Activated CD8-positive, alpha-beta memory T cell treated with anti-CD3 and anti-CD28 coated beads for 1 hour (primary cell): ENCODE measurements at places on chromosomes 7 and 10.

DNA sequence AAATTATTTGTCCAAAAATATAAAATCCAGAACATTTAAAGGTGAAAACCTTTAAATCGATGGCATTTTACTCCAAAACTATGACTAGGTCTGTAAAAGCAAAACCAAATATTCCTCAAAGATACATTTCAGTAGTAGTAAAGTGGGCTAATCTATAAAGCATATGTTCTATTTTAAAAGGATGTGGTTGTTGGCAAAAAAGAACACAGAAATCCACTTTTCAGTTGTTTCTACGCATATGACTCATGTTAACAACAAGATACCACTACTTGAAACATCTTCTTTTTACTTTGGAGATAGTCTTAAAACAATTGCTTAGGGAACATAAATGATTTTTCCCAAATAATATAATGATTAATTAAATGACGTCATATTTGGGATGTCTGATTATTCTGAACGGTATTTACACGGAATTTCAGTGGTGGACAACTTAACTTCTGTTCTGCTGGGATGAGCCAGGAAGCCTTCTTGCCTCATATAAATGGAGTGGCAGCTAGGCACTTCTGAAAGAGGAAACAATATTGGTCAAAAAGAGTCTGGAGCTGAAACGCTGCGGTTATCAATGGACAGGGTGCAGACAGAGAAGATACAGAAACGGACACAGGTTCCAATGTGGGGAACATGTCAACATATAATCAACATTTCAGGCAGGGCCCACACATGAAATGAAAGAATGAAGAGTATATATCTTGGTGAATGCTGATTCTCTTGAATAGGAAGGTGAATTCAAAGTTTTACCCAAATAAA, 78.5 kb downstream of the ETV1 start:
- no peak for DNase-seq

- no peak for DNase-seq
Measured at GRCh38 chr10:75097666-75098285, 13.7 kb upstream of the SAMD8 start.

DNA sequence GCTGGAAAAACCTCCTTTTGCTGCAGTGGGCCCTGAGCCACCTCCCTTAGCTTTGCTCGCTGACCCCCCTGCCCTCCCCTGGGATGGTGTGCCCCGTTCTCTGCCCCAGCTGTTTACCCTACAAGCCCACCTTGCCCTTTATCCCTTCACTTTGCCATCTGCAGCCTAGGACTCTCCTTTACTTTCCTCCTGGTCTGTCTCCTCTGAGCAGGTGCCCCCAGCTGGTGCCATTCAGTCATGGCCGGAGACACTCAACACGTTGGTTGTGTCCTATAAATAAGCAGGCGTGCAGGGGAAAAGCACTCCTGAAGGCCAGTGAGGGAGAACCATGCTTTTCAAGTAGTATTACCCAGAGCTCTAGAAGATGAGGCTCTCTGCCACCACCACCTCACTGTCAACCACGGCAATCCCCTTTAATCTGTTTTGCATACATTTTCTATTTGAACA, 6.1 kb downstream of the RASSF4 start:
- DNase-seq: no peak

DNA sequence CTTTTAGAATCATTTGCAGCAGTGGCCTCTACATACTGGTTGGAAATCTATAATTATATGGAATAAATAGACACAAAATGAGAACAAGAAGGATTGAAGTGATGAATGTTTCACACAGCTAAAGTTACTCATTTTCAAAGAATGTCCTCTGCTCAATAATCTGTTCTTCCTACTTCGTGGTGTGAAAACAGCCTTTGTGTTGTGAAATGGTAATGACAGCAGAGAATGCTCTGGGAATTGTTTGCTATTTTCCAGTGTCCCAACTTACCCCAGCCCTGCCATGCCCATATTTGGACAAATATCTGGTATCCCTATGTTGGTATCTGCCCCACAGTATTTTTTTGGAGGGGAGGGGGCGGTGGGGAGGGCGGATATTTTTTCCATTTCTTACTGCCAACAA, 130.4 kb downstream of the GLI3 start:
- no peak for DNase-seq

- no peak for DNase-seq
Measured at GRCh38 chr7:71077743-71078476, 54.0 kb upstream of the GALNT17 start.

DNA sequence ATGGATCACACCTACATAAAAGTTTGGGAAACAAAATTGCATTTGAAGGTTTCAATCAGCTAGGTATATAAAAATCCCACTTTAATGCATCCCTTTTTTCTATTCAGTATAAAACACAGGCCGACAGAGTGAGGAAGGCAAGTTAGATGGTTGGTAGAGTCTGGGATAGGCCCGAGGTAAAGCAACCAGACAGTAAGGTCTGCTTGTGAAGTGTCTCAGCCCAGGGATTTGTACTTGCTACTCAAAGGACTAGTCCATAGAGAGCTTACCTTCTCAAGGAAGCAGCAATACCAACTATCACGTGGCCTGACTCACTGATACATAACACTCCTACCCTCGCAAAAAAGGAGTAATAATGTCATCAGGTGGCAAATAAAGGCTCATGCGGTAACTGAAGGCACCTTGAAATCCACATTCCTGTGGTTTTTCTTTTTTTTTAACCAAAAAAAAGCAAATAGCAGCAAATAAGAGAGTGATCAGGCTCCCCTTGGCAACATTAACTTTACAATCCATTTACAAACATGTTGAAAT, 56.2 kb upstream of the ATP6V0A4 start:
- no peak for DNase-seq

DNA sequence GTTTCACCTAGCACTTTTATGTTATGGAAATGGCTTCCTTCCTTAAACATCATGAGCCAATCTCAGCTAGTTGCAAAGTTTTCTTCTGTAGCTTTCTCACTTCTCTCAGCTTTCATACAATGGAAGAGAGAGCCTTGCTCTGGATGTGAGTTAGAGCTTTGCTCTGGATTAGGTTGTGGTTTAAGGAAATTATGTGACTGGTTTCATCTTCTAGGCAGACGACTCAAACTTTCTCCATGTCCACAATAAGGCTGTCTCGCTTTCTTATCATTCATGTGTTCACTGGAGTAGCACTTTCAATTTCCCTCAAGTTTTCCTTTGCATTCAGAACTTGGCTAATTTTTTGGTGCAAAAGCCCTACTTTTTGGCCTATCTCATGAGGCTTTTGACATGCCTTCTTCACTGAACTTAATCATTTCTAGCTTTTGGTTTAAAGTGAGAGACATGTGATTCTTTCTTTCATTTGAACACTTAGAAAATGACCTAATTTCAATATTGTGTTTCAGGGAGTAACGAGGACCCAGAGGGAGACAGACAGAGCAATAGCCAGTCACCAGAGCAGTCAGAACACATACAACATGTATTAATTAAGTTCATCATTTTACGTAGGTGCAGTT, 49.8 kb downstream of the CNOT4 start:
- DNase-seq: no peak

DNA sequence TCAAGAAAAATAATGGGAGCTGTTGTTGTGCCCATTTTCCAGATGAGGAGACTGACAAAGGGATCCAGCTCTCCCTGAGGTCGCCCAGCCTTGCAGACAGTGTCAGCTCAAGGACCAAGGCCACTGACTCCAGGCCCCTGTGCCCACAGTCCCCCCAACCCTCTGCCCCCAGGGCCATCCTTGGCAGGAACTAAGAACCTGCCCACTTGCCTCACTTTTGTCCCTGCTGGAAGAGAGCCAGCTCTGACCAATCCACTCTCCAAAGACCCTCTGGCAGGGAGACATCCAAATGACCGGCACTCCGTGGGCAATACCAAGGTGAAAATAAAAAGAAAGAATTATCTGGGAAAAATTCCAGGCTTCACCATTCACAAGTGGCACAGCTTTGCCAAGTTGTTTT, 101.3 kb downstream of the TCERG1L start:
- no peak for DNase-seq

DNA sequence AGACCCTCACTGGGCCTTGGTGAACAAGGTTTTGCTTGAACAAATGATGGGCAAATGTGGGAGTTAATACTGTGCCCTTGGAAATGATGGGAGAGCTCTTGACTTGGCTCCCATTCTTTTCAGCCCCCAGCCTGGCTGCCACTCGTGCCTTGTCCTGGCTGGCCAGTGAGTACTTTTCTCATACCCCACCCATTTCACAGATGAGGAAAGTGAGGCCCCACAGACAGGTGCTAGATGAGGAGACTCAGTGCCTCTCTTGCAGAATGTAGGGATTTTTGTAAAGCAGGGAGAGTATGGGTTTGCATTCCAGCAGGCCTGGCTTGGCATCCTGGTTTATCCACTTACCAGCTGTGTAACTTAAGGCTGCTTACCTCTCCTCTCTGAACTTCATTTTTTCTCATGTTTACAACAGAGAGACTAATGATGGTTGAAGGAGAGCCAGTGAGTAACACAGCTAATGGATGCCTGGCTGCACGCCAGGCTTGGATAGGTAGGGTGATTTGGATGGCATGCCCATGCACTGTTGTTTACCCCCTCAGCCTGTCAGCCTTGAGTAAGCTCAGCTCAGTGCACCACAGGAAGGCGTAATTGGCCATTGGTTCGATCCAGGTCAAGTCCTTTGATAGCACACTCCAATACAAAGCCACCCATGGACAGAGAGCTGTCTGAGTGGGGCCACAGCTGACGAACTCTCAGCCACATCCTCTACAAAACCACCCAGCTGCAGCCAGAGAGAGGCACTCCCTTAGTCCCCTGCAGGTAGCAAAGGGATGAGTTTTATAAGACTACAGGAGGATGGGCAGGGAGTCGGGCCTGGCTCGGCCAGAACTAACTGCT, 436.8 kb downstream of the RPS24 start:
- no peak for DNase-seq

- no peak for DNase-seq
Measured at GRCh38 chr10:7085913-7086589, 324.8 kb downstream of the SFMBT2 start.

- DNase-seq: peak; percentile 11
Measured at GRCh38 chr7:1193593-1194424, 33.8 kb upstream of the ZFAND2A start.

DNA sequence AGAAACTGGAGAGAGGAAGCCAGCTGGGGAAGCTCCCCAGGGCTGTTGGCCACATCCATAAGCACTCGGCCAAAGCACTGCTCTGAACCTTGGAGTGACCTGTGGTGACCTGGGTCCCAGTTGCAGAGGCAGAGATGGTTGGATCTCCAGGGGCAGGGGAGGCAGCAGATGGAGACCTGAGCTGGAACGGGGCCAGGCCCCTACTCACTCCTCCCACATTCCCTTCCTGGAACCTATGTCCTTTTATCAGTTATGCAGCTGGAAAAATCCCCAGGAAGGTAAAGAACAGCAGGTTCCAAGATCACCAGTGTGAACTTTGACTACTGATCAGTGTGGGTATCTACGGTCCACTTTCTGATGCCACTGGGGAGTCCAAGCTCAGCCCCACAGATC, 9.6 kb upstream of the PNLIPRP2 start:
- no peak for DNase-seq

DNA sequence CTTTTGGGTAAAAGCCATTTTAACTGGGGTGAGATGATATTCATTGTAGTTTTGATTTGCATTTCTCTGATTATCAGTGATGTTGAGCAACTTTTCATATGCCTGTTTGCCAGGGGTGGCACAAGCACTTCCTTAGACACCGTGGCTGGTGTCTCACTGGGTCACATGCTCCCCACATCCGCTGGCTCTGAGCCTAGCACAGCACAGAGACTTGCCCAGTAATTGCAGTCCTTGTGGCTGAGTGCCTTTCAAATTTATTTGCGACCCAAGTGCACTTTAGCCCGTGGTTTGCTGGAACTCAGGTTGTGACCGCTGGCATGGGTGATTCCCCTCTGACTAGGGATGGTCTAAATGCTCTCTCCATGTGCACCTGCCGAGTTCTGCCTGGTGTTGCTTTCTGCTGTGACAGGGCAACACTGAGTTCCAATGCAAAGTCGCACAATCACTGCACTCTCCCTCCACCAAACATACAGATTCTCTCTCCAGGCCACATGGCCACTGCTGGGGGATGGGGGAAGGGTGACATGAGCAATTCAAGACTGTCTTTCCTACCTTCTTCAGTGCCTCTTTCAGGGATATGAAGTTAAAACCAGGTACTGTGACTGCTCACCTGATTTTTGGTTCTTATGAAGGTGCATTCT, 66.5 kb downstream of the ZNF277 start:
- no peak for DNase-seq

- DNase-seq: no peak
Measured at GRCh38 chr7:45007106-45007505, 7.1 kb downstream of the CCM2 start.

GRCh38 chr10:72322280-72323058, 32.2 kb downstream of the DNAJB12 start:
- peak; percentile 36 for DNase-seq

GRCh38 chr10:16646181-16647059, 124.7 kb upstream of the C1QL3 start:
- DNase-seq: no peak

GRCh38 chr7:94303118-94303517, 91.6 kb upstream of the COL1A2 start:
- no peak for DNase-seq

- DNase-seq: no peak
Measured at GRCh38 chr7:98354511-98355249, 46.2 kb downstream of the BAIAP2L1 start.

- no peak for DNase-seq
Measured at GRCh38 chr7:36607721-36608095, 116.6 kb downstream of the AOAH start.

- no peak for DNase-seq
Measured at GRCh38 chr7:121938429-121938996, 65.6 kb downstream of the PTPRZ1 start.

DNA sequence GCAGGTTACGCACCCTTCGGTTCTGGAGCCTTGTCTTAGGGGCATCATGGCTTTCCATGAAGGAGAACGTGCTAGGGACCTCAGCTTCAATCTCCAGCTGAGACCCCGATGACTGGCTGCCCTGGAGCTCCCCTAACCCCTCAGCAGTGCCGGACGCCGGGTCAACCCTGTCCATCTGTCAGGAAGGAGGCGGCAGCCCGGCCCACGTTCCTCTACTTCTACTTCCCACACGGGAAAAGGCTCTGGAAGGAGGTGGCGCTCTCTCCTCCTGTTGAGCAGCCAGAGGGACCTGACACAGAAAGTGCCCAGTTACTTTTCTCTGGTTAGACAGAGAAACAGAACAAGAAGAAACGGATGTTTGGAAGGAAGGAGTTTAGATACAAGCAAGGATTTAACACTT, 87.4 kb downstream of the DYNC2I1 start:
- no peak for DNase-seq
